Stimulated activated CD8-positive, alpha-beta memory T cell treated with anti-CD3 and anti-CD28 coated beads, Interleukin-4, amount 100 ng/mL, for 1 hour (primary cell): ENCODE measurements at places on chromosomes 2 and 18.

- no peak for DNase-seq
Observed at GRCh38 chr2:66987733-66988132, 409.4 kb upstream of the ETAA1 start.

DNA sequence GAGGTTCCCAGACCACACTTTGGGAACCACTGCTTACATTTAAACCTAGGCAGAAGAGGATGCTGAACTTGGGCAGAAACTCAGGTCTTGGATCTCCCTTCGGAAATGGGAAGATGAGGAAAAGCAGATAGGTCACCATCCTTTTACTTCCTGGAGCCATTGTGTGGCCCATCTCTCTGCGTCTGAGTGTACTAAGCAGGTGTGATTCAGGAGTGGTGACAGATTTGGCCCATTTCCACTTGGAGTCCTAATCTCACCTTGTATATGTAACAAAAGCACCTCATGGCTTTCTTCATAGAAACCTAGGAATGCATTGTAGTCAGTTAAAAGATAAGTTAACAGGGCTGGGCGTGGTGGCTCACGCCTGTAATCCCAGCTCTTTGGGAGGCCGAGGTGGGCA is 71.0 kb downstream of the PRKCE start:
- no peak for DNase-seq

- DNase-seq: no peak
Observed at GRCh38 chr2:156476850-156477206, 40.6 kb downstream of the GPD2 start.

DNA sequence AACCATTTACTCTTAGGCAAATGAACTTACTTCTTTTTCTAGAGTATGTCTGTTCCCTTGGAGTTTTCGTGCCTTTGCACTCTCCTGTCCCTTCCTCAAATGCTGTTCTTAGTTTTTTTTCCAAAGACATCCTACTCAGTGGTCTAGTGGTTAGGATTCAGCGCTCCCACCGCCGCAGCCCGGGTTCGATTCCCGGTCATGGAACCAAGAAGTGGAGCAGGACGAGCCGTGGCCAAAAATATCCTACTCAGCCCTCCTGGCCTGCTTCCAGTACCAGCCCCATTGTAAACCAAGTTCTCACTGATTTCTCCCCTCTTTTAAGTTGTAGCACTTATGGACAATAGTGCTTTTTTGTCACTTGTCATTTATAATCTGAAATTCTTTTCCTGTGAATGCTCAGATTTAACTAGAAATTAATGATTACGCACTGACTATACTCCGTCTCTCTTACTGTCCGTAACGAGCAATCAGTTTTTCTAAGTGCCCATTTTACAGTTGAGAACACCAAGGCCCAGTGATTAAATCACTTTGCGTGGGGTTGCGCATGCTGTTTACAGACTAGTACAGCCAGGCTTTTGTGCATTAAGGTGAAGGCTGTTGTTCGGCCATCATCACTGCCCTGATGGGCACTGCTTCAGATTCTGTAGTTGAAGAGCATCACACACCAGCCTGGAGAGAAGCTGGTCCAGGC is 17.9 kb downstream of the GREB1 start:
- DNase-seq: no peak

DNA sequence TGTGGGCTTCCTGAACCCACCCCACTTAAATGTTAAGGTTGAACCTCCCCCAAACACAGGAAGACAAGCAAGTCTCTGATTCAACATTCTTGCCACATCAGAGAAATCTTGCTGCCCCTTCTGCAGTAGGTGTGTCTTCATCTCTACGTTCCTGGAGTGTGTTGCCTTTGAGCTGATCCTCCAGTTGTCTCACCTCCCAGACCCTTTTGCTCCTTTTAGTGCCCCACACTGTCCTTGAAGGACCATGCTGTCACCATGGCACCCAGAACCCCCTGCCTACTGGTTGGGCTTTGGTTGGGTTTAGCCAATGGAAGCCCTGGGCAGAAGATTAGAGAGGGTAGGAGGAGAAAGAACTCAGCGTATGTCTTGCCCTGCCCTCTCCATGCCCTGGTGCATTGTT is 10.7 kb downstream of the CAB39 start:
- no peak for DNase-seq

DNA sequence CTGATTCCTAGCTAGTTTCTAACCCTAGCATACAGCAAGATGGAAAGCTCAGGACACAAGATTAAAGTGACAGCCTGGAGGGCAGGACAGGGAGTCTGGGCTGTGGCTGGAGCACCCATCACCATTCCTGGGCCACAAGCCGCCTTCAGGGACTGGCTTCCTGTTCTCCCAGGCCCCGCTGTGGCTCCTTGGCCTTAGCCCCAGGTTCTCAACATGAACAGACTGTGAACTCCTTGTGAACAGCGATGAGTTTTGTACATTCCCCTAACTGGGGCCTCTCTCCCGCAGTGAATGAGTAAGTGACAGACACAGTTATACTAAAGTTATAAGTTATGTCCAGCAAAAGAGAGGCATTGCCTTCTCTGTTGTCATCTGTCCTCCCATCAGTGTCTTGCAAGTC is 35.9 kb upstream of the SLC14A1 start:
- DNase-seq: no peak

DNA sequence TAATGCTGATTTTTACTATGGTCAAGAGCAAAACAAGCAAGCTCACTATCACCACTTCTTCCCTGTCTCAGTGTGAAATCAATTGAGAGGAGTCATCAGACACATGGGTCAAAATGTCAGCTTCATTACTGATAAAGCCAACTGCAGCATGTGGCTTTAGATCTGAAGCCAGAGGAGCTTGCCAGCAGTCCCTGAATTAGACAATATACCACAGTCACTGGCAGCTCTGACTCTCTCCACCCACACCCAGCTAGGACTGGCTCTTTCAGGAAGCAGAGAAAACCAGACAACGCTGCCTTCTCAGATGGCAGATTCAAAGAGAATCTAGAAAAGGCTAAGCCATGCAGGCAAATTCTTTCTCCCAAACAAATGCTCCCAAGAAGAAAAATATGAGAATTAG is 20.0 kb upstream of the ASB18 start:
- no peak for DNase-seq

- no peak for DNase-seq
Observed at GRCh38 chr2:25692143-25692542, 18.8 kb upstream of the DTNB start.

DNA sequence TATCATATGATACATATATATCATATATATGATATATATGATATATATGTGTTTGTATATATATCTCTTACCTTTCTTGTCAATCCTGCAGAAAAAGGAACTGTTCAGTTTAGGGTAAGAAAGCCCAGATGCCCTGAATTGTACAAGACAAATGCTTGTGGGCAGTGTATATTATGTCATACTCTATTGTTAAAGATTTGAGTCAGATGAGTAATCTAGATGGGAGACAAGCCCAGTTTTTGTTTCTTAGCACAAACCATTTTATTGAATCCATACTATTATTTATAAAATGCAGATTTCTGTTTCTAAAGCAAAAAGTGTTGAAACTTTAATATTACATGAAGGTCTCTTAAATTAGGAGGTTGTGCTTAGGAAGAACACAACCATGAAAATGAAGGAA is 90.6 kb downstream of the VRK2 start:
- no peak for DNase-seq

DNA sequence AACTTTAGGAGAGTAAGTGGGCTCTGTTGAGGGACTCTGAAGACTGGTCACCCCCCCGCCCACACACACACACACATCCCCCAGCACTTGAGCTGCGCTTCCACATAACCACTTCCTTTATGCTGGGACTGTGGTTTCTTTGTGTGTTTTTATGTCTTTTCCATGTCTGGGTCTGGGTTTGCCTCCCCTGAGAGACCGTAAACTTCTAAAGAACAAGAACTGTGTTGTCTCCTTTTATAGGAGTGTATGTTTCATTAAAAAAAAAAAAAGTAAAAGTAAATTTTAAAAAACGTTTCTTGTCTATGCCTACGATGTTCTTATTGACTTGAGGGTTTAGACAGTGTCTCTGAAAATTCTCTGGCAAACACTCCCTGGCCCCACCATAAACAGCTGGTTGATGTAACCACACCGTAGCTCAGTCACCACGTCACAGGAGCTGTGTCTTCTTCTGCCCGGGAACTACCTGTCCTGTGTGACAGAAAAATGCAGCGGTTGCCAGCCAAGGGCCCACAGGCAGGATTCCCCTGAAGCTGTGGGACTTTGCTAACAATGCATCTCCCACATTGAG is 68.0 kb downstream of the KLHL29 start:
- DNase-seq: no peak

GRCh38 chr18:47944972-47945852 is 14.8 kb upstream of the SMAD2 start:
- DNase-seq: no peak

- DNase-seq: peak; percentile 7
Observed at GRCh38 chr2:181891258-181891965, at the start of gene ITPRID2. TSS of gene ITPRID2 (plus strand) at chr2:181891730. CDS start at chr2:181892067, 337 bp downstream.

DNA sequence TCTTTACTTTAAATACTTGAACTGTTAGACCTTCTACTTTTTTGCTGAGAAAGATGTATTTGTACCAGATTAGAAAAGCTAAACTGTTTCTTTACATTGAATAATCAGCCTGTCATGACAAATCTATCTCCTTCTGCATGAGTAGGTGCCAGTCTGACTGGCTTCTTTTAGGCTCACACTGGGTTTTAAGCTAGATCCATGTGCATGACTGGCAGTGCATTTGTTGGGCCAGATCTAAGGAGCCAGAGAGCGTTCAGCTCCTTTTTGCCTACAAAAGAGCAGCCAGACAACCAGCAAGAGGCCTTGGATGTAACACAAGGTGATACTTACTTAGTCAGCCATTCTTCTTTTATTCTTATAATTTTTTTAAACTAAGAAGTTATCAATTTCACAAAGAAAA is 82.0 kb upstream of the OTX1 start:
- DNase-seq: no peak

GRCh38 chr2:71787476-71788185 is 334.3 kb downstream of the DYSF start:
- DNase-seq: no peak

DNA sequence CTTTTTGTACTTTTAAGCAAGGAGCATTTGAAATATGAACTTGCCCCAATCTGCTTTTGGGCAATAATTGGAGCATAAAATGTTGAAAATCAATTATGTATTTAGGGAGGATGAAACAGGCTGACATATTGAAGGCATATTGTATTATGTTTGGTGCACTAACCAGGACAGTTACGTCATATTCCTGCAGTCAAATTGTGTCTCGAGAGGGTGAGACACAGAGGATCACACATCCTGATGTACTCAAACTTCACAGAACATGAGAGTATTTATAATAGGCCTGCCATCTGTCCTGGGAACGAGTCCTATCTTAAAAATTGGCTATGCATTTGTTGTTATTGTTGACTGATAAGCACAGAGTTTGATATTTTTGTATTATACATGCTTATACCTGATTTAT is 44.7 kb downstream of the TANC1 start:
- DNase-seq: no peak

- DNase-seq: no peak
Observed at GRCh38 chr2:20484810-20485611, 38.1 kb downstream of the RHOB start.

DNA sequence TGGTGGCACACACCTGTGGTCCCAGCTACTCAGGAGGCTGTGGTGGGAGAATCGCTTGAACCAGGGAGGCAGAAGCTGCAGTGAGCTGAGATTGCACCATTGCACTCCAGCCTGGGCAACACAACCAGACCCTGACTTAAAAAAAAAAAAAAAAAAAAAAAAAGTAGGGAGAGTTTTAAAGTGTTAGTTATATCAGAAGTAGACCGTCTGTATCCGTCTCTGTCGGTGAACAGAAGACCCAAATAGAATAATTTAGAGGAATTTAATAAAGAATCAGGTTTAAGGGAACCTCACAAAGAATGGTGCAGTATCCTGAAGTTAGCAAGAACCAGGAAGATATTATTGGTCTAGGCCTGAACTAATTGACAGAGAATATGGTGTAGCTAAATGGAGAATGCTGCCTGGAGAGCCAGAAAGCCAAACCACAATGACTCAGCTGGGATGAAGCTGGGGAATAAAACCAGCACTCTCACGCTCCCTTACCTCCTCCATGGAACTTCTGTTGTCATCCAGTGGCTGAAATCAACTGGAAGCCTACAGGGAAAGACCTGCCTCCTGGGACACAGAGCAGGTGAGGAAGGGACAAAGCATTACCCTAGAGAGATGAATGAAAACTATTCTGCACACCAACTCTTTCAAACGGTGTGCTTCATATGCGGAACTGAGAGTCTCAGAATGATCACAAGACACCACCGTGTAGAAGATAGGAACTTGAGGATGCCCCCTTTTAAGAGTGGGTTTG is 39.1 kb upstream of the PLEKHM3 start:
- DNase-seq: no peak

DNA sequence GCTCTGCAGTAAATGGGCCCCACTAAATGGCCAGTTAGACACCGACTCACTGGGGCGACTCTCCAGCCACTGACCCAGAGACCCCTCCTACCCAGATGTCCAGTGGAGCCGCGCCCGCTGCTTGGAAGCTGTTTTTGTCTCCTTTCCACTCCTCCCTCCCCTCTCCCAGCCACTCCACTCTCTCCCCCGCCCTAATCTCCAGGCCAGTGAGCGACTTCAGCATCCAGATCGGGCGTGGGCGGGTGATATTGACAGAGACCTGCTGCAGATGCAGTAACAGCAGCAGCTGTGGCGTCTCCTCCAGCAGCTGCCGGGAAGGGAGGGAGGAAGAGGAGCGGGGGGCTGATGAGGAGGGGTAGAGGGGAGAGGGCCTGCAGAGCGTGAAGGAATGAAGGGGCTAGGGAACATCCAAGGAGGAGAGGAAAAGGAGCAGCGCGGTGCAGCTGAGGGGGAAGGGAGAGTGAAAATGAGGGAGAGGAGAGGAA is at the start of gene SCN7A:
SCN7A (minus strand) TSS at position 110 of the 485 bp plus-strand sequence. CDS start 16,553 bp downstream, outside the sequence.
- no peak for DNase-seq

DNA sequence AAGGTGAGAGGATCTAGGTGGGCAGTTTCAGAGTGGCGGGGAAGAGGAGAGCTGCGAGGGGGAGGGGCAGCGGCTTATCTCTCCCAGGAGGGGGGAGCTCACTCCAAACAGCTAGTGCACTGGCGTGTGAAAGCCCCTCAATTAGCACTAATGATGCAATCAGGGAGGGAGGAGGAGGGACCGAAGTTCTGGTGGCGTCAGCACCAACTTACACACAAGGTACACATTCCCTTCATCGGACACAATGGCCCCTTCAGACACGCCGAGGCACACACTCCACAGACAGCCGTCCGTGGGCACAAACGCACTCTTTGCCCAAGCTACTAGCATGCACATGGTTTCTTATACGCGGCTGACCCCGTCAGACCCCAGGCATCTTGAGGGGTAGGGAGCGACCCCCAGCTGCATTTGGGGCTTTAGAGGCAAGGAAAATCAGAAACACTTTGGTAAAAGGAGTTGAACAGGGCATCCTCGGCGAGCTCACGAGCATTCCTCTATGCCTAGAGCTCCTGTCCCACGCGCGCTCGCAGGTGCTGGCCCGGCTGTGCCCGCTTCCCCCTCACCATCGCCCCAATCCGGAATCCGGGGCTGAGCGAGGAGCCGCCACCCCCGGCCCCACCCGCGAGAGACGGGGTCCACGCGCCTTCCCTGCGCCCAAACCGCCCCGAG is 868 bp upstream of the PKDCC start:
- no peak for DNase-seq

DNA sequence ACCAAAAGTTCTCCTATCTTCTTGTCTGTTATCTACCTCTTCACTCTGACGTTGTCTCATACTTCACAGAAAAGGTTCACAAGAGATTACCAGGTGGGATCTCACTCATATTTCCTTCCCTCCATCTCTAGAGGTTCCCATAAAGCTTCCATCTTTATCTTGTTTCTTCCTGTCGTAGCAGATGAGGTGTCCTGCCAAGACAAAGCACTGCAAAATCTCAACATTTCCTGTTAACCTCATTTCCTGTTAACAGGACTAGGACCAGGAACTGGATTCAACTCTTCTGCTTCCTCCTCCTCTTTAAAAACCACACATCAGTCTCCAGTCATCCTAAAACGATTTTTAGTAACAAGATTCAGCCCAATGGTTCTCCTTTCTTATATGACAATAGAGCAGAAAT is 512.8 kb upstream of the NRP2 start:
- DNase-seq: no peak
